CD4-positive, alpha-beta T cell treated with Interleukin-4 for 4 hours (primary cell): ENCODE measurements at places on chromosomes 12 and 14.

GRCh38 chr14:85463512-85463911 is 66.4 kb upstream of the FLRT2 start:
- no peak for DNase-seq

DNA sequence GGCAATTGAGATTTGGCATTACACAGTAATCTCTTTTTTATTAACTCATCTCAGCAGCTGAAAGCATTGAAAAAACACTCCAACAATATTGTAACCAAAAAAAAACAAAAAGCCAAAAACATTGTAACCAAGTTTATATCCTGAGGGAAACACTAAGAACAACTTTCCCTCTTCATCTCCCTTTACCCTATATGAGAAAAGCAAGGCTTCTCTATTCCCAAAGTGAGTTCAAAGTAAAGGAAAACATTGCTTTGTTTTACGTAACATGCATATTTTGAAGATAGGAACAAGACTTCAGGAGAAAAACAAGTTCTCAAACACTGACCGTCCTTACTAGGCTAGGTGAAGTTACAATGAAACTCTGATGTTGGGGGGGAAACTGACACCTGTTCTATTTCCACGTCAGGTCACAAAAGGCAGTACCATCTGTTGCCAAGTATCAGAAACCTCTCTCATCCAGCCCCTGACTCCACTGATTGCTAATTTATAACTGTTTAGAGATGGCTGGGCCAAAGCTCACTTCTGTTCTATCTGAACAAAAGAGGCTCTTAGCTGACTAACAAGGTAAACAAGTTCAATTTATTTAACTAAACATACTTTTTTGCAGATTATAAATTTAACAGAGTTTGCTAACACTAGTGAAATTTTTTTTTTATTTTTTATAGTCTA is 67.9 kb upstream of the PLXNC1 start:
- DNase-seq, result no peak

DNA sequence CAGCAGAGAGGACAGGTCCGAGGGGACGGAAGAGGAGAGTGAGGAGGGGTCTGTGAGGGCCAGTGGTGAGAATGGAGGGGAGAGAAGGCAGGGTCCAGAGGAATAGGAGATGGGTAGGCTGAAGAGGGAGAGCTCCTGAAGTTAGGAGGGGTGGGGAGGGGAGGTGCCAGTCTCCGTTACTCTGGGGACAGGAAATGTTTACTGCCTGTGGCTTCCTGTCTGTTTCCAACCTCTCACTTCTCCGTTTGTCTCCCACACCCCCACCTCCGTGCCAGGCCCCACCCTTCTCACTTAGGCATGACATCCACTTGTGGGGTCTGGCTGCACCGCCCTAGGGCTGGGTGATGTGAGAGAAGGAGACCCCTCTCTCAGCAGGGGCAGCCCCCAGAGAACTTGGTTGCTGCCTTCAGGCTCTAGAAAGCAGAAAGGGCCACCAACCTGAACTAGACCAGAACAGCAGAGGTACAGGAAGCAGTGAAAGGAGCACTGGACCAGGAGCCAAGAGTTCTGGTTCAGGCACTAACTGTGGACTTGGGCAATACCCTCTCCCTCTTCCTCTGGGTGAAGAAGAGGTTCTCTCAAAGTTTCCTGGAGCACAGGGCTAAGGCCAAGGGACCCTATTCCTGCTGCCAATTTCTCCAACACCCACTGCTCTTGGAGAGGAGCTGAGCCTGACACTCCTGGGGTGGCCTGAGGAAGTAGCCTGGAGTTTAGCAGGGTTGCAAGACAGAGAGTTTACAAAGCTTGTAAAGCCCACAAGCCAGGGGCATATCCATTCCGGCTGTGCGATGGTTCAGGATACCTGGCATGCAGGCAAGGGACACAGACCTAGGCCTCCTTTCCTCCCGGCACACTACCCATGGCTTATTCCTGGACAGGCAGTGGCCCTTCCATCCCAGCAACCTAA is 5.5 kb downstream of the ITGA5 start:
- DNase-seq, result peak; percentile 91

- DNase-seq, result no peak
Observed at GRCh38 chr12:101204602-101205304, 5.3 kb downstream of the SLC5A8 start.

DNA sequence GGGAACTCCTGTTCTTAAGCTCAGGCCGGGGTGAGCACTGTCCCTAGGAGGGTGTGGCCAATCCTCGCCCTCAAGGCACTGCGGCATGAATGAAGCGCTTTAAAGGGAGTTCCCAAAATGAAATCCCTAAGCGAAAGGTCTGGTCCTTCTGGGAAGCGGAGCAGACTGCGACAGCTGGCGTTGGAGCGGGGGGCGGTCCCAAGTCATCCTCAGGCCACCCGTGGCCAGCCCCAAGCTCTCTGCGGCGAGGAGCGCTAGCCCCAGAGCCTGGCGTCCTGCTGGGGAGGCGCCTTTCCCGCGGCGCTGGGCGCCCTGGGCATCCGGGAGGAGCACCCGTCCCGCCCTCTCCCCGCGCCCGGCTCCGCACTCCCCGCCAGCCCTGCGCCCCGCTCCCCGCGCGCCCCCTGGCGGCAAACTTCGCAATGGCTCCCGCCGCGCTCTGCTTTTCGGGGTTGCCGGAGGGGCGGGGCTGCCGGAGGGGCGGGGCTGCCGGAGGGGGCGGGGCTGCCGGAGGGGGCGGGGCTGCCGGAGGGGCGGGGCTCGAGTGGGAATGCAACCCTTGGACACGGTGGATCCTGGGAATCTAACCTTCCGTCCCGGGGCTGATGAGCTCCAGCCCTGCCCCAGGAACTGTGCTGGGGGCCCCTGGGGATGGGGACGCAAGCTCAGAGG is 25.4 kb downstream of the ZBTB42 start:
- peak; percentile 79 for DNase-seq

DNA sequence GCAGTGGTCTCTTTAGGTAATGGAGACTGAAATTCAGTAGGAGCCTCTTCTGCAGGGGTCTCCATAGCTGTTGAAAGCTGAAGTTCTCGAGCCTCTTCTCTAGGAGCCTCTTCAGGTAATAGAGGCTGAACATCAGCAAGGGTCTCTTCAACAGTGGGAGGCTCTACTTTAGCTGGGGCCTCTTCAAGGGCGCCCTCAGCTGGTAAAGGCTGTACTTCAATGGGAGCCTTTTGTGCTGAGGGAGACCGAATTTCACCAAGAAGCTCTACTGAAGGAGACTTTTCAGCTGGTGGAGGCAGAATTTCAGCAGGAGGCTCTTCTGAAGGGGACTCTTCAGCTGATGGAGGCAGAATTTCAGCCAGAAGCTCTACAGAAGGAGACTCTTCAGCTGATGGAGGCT is 1.5 kb downstream of the FSCB start:
- no peak for DNase-seq

- no peak for DNase-seq
Observed at GRCh38 chr12:80659512-80660063, 47.8 kb upstream of the MYF6 start.

GRCh38 chr12:46970636-46971035 is 108.8 kb upstream of the PCED1B start:
- no peak for DNase-seq

GRCh38 chr12:65720136-65721130 is 103.8 kb upstream of the HMGA2 start:
- DNase-seq, result no peak

DNA sequence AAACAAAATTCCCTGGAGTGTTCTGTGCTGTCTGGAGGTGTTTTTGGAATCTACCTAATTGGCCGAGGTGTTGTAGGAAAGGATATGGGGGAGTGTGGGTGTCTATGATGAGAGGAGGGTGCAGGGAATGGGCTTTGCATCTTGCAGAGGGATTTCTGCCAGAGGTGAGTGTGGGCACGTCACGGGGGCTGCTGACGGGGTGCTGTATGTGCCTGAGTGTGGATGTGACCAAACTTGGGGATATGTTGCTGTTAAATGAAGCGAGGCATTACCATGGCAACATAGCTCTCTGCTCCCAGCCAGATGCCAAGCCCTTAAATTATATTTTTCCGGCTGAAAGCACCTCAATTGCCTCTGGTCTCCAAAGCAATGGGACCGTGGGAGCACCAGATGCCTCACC is 44.3 kb upstream of the SPTLC2 start:
- no peak for DNase-seq

GRCh38 chr12:52324153-52324444 is 2.9 kb upstream of the KRT83 start:
- no peak for DNase-seq

DNA sequence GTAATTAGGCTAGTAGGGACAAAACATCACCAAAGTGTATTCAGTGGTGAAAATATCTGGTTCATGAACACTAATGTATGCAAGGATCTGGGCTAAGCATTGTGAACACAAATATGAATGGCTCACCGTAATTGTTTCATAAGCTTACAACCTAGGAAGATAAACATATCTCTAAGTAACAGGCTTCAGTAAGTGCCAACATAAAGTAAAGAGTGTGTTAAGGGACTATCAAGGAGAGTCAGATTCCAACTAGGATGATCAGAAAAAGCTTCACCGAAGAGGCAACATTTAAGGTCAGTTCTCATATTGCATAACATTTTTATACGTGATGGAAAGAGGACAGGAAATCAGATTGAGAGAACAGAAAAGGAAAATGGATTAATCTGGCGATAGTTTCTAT is 29.4 kb downstream of the ABCC9 start:
- no peak for DNase-seq

DNA sequence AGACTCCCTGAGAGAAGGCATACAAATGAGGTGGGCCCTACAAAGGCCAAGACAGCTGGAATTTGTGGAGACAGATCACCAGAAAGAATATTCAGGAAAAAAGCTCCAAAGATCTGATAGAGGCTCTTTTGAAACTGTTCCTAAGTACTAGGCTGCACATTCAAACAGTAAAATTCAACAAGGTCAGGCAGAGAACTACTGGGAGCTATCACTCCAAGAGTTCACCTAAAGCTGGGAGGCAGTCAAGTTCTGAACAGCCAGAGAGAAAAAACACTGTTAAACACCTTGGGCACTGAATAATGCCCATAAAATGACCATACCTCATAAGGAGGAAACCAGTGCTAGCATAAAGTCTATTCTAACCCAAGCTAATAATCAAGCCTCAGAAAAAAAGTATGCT is 28.6 kb downstream of the MED13L start:
- no peak for DNase-seq

DNA sequence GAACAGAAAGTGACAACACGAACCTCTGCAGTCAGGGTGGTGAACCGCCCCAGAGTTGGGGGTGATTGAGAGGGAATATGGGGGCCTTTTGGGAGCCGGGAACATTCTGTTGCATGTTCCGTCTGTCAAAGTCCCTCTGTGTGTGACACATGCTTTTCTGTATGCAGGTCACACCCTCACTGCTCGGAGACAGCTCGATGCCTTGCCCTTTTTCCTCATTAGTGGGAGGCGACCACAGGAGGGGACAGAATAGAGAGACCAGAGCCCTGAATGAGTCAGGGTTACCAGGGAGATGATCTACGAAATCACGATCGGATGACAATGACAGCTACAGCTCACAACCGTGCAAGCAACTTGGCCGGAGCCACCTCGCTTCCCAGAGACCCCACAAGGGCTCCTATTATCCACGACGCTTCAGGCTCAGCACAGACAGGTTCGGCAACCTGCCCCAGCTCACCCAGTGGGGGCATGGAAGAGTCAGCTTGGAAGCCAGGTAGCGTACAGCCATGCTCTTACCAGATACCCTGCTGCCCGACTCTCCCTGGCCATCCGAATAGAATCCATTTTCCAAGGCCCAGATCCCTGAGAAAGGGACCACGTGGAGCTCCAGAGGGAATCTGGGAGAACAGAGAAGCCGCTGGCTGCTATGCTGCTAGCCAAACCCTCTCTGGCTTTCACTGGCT is 38.8 kb downstream of the TESC start:
- no peak for DNase-seq

GRCh38 chr12:57142121-57142520 is 5.3 kb downstream of the LRP1-AS start:
- DNase-seq, result no peak

DNA sequence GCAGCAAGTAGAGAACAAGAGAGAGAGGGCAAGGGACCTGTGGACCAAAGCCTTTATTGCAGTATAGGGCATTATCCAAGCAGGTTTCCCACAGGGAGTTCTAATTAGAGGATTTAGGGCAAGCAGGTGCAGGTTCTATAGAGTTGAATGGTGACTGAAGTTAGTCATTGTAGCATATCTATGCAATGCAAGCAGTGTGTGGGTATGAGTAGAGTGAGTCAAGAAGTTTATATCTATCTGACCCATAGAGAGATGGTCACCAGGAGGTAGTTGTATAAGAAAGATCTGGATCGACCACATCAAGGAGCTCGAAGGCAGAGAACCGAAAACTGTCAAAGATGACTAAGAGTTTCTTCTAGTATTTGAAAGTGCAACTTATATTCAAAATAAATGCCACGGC is 167.3 kb downstream of the PLCZ1 start:
- DNase-seq, result no peak

- DNase-seq, result no peak
Observed at GRCh38 chr14:24741871-24742270, 107.9 kb upstream of the GZMB start.

DNA sequence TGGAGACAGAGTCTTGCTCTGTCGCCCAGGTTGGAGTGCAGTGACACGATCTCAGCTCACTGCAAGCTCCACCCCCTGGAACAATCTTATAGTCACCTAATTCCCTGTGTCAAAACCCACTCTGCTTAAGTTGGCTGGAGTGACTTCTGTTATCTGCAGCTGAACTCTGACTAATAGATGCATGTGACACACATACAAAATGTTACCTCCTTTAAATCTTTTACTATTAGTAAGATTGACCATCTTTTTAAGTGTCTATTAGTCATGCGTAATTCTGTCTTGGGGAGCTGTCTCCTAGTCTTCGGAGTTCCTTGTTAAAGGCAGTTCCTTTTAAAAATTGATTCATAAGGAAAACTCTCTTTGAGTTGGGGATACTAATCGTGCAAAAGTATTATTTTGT is 7.4 kb downstream of the IFI27L1 start:
- no peak for DNase-seq

DNA sequence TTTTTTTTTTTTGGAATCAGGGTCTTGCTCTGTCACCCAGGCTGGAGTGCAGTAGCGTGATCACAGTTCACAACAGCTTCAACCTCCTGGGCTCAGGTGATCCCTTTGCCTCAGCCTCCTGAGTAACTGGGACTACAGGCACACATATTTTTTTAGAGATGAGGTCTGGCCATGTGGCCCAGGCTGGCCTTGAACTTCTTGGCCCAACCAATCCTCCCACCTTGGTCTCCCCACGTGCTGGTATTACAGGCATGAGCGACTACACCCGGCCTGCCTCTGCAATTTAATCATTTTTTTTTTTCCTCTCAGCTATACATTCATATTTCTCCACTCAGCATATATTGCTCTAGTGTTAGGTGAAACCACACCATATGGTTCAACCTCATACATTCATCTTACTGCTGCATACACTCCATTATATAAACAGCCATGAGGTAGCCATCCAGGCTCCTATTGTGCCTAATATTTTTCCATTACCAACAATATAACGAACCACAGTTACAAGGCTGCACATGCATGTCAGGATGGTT is 7.1 kb downstream of the STX2 start:
- DNase-seq, result no peak

GRCh38 chr12:107677671-107678070 is 7.9 kb upstream of the PWP1 start:
- no peak for DNase-seq

GRCh38 chr14:70278281-70278680 is 81.2 kb downstream of the COX16 start:
- no peak for DNase-seq

- DNase-seq, result no peak
Observed at GRCh38 chr12:6328945-6329702, 12.8 kb downstream of the TNFRSF1A start.

GRCh38 chr12:106090591-106091445 is 47.9 kb downstream of the NUAK1 start:
- DNase-seq, result no peak
